ENCODE measurements at places on chromosomes 4 and X. TPM values are rescaled to one million over a fixed set of nuclear protein-coding genes. Genes with fewer than 3 reads are reported as not detected.
A peak's percentile ranks its signal among the peaks of the same experiment; 100 is the strongest.

The POU4F2 gene
- not detected for total RNA-seq

The RHOXF2B gene
- not detected for total RNA-seq

The LDB2 gene
- 5.7 TPM for total RNA-seq

The GAGE12E gene
- not detected for total RNA-seq

The LRCH2 gene
- total RNA-seq = 0.40 TPM

The HTN1 gene
- not detected for total RNA-seq

GRCh38 chr4:52010986-52011385 lies 9.2 kb downstream of the LRRC66 start:
- H3K4me3 ChIP-seq = no peak overlapping the region
- H3K4me1 ChIP-seq = no peaks in the 10 kb centered on the region
- no peaks in the 10 kb centered on the region for H3K27me3 ChIP-seq

DNA sequence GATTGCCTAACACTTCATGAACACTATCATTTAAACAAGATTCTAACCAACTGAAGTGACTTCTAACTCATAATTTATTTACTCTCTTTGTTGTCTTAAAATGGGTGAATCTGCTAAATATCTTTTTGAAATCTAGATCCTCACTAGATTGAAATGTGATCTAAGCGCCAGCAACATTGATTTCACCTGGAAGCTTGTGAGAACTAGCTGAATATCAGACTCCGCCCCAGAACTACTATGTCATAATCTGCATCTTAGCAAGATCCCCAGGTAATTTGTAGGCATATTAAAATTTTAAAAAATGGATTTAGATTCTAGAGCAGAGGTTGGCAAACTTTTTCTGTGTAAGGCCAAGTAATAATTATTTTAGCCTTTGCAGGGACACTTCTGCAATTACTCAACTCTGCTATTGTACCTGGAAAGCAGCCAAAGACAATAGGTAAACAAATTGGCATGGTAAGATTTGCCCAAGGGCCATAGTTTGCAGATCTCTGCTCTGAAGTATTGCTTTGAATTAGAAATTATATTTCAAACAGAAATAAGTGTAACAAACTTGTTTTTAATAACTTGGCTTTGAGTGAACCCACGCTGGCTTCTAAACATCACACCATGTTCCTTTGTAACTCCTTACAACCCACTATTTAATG lies 121.5 kb downstream of the REELD1 start:
- peaks cover 12% of the 10 kb centered on the region for H3K4me1 ChIP-seq
- no peak for DNase-seq
- no peak overlapping the region for H3K27ac ChIP-seq
- H3K36me3 ChIP-seq = no peaks in the 10 kb centered on the region
- H3K27me3 ChIP-seq = no peaks in the 10 kb centered on the region
- H3K4me3 ChIP-seq = no peak overlapping the region

DNA sequence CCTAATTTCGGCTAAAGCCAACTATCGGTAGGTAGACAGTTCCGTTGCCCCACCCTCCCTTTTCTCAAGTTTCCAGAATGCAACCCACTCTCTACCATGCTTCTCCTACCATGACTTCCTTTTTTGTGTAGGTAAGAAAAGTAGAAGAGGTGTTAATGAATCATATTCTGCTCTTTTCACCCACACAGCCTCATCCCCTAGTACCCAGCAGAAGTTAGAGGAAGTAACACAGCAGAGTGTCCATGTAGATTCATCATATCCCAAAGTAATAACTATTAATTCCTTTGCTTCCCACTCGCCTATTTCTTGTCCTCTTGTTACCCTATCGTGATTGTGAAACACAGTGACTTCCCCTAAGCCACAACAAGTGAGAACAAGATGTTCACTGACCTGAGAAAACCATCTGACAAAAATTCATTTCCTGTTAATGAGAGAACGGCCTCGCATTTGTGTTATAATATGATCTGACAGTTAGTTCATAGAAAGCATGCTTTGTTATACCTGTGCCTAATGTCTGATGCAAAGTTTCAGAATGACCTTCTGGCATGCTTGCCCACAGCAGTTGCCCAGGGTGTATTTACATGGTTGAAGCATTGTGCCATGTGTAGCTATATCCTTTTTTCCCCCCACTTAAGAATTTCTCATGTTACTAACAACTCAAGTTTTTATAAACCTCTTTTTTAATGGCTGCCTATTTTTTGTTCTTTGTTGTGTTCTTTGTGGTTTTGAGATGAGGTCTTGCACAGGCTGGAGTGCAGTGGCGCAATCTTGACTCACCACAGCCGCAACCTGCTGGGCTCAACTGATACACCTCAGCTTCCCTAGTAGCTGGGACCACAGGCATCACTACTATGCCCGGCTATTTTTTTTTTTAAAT lies 185.6 kb downstream of the RAP1GDS1 start:
- H3K27ac ChIP-seq = no peak overlapping the region
- no peak overlapping the region for H3K4me3 ChIP-seq
- H3K4me1 ChIP-seq = no peaks in the 10 kb centered on the region
- no peaks in the 10 kb centered on the region for H3K27me3 ChIP-seq

GRCh38 chrX:31796624-31797023 lies 724.8 kb upstream of the FTHL17 start:
- no peaks in the 10 kb centered on the region for H3K4me1 ChIP-seq
- DNase-seq = no peak
- no peaks in the 10 kb centered on the region for H3K27me3 ChIP-seq
- H3K36me3 ChIP-seq = no peaks in the 10 kb centered on the region
- no peak overlapping the region for H3K27ac ChIP-seq
- no peak overlapping the region for H3K4me3 ChIP-seq

- H3K36me3 ChIP-seq = no peaks in the 10 kb centered on the region
- no peaks in the 10 kb centered on the region for H3K27me3 ChIP-seq
- H3K4me3 ChIP-seq = no peak overlapping the region
- no peak overlapping the region for H3K27ac ChIP-seq
- H3K4me1 ChIP-seq = no peaks in the 10 kb centered on the region
- DNase-seq = no peak
Observed at GRCh38 chrX:107014936-107015335, 14.9 kb upstream of the MORC4 start.

GRCh38 chr4:119898211-119898610 lies 168.4 kb downstream of the MAD2L1 start:
- DNase-seq = no peak
- H3K36me3 ChIP-seq = no peaks in the 10 kb centered on the region
- H3K4me1 ChIP-seq = no peaks in the 10 kb centered on the region
- H3K27ac ChIP-seq = no peak overlapping the region
- no peak overlapping the region for H3K4me3 ChIP-seq

DNA sequence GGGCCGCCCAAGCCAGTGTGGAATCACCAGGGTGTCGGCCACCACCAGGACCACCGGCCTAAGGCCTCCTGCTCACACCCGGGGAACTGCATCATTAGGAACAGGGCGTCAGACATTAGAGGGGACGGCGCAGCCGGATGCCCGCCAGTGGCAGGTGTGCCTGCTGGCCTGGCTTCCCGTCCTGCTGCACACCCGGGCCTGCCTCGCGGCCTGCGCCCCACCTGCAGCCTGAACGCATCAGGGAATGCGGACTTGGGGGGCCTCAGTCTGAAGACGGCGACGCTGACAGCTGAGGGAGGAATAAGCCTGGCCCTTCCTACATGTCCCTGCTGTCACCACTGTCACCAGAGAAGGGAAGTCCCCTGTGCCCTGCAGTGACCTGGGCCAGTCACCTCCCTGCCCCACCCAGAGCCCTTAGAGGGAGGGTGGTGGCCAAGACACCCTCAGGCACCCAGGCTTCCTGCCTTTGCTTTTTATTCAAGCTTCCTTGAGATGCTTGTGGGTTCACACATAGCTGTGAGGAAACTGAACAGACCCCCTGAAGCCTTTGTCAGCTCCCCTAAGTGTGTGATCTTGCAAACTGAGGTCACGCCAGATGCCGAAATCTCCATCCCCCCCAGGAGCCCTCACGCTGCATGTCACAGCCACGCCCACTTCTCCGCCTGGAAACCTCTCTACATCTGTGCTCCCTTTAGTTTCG lies 3.2 kb downstream of the DGKQ start:
- no peak overlapping the region for H3K27ac ChIP-seq
- H3K27me3 ChIP-seq = no peaks in the 10 kb centered on the region
- H3K4me3 ChIP-seq = no peak overlapping the region
- peaks cover 8% of the 10 kb centered on the region for H3K36me3 ChIP-seq
- peaks cover 10% of the 10 kb centered on the region for H3K4me1 ChIP-seq

- H3K27ac ChIP-seq = no peak overlapping the region
- H3K4me3 ChIP-seq = no peak overlapping the region
- H3K4me1 ChIP-seq = no peaks in the 10 kb centered on the region
- H3K36me3 ChIP-seq = no peaks in the 10 kb centered on the region
- no peaks in the 10 kb centered on the region for H3K27me3 ChIP-seq
Observed at GRCh38 chr4:119162174-119162573, 26.5 kb downstream of the MYOZ2 start.

DNA sequence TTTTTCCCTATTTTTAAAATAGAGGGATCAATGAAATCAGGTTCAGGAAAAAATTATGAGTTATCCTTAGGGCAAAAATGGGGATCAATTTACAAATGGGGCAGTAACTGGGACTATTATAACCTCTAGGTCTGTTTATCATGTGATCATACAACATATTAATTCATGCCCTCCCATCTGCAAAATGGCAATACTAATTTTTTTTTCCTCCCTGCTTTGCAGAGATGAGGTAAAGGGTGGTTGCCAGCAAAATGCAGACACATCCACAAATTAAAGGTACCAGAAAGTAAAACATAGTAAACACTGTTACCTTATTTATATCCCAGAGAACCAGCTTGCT lies 467 bp downstream of the HSD17B11 start:
- H3K27ac ChIP-seq = no peak overlapping the region
- H3K4me3 ChIP-seq = peak overlapping the region; percentile 59
- peaks cover 18% of the 10 kb centered on the region for H3K4me1 ChIP-seq

Data from pancreas (tissue), 10 donors.